Stimulated activated CD8-positive, alpha-beta memory T cell treated with anti-CD3 and anti-CD28 coated beads, Interleukin-7, amount 100 ng/mL, for 1 hour (primary cell): ENCODE measurements at places on chromosomes 6 and 20.

DNA sequence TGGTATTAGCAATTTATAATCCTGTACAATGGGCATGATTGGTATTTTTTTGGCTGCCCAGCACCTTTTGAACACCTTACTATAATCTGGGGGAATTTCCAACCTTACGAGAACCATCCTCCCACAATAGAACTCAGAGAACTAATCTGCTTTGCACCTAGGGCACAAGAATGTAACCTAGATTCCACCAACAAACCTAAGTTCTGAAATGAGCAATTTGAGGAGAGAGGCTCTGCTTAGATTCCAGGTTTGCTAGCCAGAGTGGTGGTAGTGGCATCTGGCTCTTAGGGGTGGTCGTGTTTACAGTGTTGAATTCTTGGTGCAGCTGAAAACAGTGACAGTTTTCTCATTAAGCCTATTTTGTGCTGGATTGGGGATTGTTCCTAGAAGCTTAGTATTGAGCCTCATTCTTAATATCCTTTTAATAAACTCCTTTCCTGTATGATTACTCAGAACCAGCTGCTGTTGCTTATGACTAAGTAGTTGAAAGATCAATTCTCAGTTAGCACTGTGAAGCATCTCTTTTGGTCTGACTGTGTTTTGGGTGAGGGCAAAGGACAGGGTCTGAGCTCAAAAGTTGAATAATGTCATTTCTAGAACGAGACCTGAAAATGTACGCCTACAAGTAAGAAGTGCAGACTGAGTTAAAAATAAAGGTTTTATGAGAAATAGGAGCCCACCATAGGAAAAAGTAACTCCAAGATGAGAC lies 385.6 kb downstream of the CDKAL1 start:
- no peak for DNase-seq

DNA sequence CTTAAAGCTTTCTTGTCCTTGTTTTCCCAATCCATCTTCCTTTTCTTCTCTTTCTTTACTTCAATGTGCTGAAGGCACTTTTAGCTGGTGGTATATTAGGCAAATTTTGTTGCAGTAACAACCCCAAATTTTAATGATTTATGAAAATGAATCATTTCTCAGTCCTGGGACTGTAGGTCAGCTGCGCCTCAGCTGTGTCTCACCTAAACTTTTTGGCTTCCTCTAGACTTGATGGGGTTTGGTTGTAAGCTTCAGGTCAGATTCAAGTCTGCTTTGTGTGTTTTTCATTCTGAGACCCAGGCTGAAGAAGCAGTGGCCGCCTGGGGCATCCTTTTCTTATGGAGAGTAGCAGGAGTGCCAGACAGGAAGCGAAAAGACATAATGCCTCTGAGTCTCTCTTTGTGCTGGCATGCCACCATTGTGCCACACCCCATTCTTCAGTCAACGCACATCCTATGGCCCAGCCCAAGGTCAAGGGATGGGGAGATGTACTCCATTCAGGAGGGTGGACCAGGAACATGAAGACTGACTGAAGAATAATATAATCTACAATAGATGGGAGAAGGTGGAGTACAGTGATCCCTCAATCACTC lies 28.9 kb upstream of the CD83 start:
- no peak for DNase-seq

- no peak for DNase-seq
Measured at GRCh38 chr6:71228461-71229041, 60.1 kb upstream of the OGFRL1 start.

DNA sequence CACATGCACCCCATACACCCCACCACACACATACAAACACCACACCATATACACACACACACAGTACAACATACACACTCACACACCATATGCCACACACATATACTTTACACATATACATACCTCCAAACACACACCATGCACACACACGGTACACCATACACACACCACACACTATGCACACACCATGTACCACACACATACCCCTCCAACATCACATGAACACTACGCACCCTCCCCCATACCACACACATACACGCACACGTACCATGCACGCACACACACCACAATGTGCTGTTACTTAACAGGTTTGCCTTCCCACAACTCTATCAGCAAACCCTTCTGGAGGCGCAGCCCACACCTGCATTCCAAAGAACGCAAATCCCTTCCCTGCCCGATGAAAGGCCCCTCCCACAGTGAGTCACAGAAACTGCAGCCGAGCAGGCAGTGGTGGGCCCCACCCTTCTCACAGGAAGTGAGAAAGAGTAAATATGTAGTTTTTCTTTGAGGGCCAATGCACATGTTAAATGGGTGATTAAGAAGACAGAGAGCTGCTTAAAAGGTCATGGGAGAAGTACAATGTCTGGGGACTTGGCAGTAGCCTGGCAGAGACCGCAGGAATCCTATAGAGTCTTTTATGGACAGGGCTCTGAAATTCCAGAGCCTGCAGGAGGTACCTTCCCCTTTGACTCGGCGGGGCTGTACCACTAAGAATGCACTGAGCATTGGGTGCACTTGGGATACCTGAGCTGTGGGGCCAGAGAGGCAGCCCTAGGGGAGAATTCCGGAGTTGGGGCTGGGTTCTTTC lies 34.1 kb upstream of the EZR start:
- peak; percentile 63 for DNase-seq

- no peak for DNase-seq
Measured at GRCh38 chr6:144581812-144582537, 296.8 kb downstream of the UTRN start.

GRCh38 chr6:43171707-43172103 lies 636 bp downstream of the SRF start:
- no peak for DNase-seq

GRCh38 chr6:87869064-87869905 lies 167.3 kb upstream of the AKIRIN2 start:
- DNase-seq, result no peak

- no peak for DNase-seq
Measured at GRCh38 chr20:17226410-17227218, at the start of gene PCSK2. Gene PCSK2, plus strand, starts transcription at chr20:17227040. Its CDS starts 266 bp downstream, at chr20:17227306.

DNA sequence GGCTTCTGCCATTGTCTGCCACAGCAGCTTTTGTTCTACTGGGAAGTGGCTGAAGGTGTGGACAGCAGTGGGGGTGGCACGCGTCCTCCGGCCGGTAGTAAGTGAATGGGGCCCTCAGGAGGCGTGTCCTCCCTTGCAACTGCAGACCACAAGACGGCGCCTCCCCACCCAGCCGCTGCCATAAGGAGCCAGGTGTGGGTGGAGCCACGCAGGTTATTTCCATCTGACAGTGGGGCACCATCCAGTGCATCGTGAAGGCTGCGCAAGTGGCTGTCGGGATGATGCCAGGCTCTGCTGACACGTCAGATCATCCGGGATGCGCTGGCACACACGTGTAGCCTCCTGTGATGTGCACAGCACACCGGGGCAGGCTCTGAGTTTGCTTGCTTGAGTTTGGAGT lies 379.7 kb downstream of the CDH4 start:
- no peak for DNase-seq

- DNase-seq, result no peak
Measured at GRCh38 chr6:17580518-17581048, 19.5 kb upstream of the FAM8A1 start.

DNA sequence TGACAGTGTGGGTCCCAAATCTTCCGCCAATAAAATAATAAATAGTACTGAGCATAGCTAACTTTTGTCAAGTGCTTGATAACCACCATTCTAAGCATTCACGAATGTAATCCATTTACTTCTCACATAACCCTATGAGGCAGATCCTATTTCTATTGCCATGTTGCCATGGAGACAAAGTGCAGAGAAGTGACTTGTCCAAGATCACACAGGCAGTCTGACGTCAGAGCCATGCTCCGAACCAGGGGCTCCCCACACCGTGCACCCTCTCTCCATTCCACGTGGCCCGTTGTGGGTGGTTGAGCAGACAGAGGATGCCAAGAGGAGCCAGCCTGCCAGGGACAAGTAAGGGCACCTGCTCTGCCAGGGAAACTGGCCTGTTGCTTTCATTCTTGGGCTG lies 38.9 kb downstream of the CDH22 start:
- no peak for DNase-seq

- DNase-seq, result no peak
Measured at GRCh38 chr6:89853068-89853467, 23.4 kb downstream of the CASP8AP2 start.

GRCh38 chr20:26324177-26324576 lies 627.5 kb upstream of the ZNF337 start:
- DNase-seq, result no peak

DNA sequence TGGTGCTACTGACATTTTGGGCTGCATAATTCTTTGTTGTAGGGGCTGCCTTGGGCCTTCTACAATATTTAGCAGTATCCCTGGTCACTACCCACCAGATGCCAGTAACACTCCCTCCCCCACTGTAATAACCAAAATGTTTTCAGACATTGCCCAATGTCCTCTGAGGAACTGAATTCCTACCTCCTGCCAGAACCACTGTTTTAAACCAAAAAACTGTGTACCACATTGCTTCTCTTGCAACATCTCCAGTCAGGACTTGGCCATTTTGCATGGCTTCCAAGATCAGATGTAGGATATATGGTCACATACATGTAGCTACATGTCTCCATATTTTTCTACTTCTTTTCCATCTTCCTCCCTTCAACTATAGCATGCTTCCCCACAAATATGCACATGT lies 97.4 kb upstream of the IFNGR1 start:
- DNase-seq, result no peak

DNA sequence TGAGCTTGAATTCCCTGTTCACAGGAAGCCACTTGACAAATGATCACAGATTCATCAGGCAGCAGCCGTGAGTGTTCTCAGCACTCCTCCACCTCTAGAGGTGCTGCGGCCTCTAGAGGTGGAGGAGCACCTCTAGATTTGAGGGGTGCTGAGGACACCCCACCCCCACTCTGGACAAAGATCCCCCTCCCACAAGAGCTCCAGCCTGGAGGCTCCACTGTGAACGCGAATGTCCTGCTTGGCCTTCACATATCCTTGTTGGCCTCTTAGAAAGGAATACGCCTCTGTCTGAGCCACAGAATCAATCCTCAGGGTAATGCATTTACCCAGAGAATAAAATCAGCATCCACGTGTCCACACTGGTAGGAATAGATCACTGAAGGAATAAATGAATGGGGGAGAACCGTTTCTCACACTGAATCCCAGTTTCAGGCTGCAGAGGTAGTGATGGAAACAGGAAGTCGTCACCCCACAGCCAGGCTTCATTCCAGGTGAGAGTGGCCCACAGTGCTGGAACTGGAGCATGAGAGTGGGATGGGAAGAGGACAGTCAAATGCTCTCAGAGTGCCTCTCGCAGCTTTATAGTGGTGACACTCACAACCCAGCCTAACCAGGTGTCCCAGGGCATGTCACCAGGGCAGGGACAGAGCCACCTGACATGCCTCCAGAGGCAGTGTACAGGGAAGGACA lies 16.6 kb downstream of the NPEPL1 start:
- no peak for DNase-seq

DNA sequence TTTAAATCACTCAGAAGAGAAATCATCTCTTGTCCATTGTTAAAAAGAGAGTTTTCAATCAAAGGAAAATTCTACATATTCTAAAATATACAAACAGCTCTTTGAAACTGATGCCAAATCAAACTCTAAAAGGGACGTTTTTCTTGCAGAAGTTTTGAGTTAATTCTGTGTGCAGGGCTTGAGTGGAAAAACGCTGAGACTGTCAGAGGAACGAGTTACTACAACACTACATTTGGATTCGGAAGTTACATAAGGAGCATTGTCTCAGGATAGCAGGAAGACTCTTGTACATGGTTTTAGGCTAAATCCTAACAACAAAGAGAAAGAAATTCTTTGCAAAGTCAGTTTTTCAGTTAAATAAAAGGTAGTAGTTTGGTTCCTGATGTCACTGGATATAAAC lies 155.7 kb upstream of the SUPT3H start:
- DNase-seq, result no peak

DNA sequence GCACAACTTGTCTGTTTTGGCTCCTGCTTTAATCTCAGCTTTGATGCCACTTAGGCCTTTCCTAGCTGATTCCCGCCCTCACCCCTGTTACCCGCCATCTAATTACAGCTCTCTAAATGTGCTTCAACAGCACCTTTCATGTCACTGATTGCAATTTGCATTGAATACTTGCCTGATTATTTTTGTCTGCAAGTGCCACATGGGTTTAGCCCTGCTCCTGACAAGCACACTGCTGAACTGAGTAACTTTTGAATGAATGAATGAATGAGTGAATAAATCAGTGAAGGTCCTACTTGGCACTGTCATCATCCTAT lies 591 bp upstream of the DCBLD1 start:
- DNase-seq, result no peak

- DNase-seq, result no peak
Measured at GRCh38 chr6:168381726-168382458, 59.1 kb upstream of the SMOC2 start.

GRCh38 chr6:489762-490161 lies 98.2 kb downstream of the IRF4 start:
- no peak for DNase-seq

DNA sequence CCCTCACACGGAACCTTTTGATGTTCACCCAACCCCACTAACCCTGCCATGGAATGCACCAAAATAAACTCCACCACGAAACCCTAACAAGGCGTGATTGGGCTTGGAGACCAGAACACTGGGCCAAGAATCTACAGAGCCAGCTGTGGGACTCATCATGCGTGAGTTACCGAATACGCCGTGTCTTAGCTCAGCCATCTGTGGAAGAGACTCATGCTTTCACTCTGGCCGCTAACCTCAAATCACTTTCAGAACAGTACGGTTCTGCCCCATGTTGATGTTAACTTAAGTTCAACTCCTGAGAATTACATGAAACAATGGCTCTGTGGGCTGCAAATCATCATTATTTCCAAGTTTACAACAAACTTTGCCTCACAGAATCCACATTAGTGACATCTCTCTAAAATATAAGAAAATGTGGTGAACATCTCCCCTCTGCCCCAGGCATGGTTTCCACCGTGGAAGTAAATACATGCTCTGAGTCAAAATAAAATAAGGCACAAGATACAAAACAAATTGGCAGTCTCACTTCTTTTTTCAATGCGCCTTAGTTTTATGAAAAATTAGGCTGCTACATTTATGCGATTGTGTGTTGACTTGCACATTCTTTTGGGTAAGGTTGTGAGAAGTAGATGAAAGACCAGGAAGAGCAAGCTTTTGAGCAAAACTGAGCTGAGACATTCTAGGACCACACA lies 308.9 kb upstream of the EXOC2 start:
- no peak for DNase-seq

DNA sequence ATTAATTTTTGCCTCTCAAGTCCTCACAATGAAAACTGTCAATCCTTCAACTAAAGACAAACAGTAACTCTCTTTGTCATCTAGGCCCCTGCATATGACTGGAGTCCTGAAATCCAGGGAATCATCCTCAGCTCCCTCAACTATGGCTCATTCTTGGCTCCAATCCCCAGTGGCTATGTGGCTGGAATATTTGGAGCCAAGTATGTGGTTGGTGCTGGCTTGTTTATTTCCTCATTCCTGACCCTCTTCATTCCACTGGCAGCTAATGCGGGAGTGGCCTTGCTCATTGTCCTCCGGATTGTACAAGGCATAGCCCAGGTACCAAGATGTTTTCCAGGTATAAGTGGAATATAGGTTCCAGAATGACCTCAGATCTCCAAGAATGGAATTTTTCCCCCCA lies 15.4 kb downstream of the SLC17A4 start:
- DNase-seq, result no peak

- DNase-seq, result no peak
Measured at GRCh38 chr6:97114645-97115044, 168.4 kb downstream of the MMS22L start.

- no peak for DNase-seq
Measured at GRCh38 chr20:21125072-21125848, 622 bp upstream of the KIZ start.

GRCh38 chr6:70651326-70651905 lies 16.3 kb upstream of the SMAP1 start:
- no peak for DNase-seq
